ENCODE measurements at places on chromosomes 12 and 14. TPM values are rescaled to one million over a fixed set of nuclear protein-coding genes. Genes with fewer than 3 reads are reported as not detected.

OLR1 gene
- total RNA-seq, result not detected

GNS gene
- 45.6 TPM for total RNA-seq

OR4K1 gene
- not detected for total RNA-seq

SDSL gene
- total RNA-seq, result 9.1 TPM

IRAK3 gene
- 0.70 TPM for total RNA-seq

TRPV4 gene
- 1.6 TPM for total RNA-seq

LMNTD1 gene
- not detected for total RNA-seq

AACS gene
- total RNA-seq, result 57.5 TPM

Measured in hair follicular keratinocyte (primary cell).